ENCODE measurements at places on chromosomes 2 and 18.

DNA sequence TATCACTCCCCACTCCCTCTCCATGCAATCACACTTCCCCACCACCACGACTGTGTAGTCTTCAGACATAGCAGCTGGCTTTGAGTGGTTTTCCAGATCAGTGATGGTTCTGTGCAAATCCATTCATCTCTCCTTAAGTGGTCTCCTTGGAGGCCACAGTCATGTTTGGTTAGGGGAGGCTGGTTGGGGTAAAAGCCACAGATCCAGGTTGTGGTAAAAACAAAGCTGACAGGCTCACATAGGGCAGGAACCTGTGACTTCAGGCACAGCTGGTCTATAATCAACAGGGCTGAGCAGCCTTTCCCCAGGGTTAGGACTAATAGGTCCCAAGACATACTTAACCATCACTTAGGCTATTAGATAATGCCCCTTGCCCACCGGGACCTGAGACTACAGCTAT is 46.2 kb upstream of the FZD7 start:
- no peak for DNase-seq

DNA sequence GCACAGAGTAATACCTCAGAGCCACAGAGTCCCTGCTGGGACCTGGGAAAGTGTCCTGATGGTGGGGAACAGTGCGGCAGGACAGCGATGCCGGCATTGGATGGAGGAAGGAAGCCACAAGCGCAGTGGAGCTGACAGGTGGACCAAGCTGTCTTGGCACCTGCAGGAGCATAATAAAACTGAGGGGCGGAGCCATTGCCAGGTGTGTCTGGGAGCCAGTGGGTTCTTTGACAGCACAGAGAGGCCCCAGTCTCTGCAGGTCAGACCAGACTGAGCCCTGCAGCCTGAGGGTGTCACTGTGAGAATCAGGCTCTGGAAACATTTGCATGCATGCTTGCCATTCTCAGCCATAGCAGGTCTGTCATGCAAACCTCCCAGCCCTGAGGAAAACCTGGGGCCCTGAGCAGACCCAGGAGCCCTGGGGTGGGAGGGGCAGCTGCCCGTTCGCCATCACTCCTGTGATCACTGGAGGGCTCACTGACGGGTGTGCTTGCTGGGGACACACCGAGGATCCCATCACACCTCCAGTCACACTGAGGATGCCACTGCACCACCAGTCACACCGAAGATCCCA is 210.5 kb upstream of the HDAC4 start:
- DNase-seq, result no peak

GRCh38 chr2:20471148-20471547 is 24.3 kb downstream of the RHOB start:
- no peak for DNase-seq

DNA sequence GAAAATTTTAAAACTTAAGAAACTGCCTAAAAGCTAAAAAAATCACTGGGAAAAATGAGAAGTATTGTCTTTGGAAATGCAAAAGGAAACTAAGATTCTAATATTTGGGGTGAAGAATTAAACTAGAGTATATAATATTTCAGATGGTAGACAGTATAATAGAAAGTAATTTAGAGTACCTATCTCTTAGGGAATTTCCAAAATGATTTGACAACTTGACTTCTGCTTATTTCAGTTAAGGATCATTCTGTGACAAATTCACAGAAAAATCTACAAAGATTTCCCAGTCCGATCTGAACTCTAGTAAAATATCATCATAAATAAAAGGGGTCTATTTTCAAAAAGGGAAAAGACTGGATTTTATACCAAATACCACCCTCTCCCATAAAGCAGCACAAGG is 99.6 kb downstream of the ATAD2B start:
- no peak for DNase-seq

GRCh38 chr2:224426656-224427055 is 24.7 kb upstream of the FAM124B start:
- no peak for DNase-seq

DNA sequence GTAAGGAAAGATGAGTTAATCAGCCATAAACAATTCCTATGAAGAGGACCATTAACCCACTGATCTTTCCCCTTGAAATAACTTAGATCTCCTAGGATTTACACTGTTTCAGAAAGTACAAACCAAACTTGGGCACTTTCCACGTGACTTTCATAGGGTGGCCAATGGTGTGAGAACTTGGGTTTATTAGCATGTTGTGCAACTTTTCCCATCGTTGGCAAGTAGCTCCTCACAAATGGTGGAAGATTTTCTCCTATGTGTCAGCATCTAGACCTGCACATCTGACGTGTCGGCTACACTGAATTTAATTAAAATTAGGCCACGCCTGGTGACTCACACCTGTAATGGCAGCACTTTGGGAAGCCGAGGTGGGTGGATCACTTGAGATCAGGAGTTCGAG is 116.3 kb downstream of the GALNT1 start:
- DNase-seq, result no peak

DNA sequence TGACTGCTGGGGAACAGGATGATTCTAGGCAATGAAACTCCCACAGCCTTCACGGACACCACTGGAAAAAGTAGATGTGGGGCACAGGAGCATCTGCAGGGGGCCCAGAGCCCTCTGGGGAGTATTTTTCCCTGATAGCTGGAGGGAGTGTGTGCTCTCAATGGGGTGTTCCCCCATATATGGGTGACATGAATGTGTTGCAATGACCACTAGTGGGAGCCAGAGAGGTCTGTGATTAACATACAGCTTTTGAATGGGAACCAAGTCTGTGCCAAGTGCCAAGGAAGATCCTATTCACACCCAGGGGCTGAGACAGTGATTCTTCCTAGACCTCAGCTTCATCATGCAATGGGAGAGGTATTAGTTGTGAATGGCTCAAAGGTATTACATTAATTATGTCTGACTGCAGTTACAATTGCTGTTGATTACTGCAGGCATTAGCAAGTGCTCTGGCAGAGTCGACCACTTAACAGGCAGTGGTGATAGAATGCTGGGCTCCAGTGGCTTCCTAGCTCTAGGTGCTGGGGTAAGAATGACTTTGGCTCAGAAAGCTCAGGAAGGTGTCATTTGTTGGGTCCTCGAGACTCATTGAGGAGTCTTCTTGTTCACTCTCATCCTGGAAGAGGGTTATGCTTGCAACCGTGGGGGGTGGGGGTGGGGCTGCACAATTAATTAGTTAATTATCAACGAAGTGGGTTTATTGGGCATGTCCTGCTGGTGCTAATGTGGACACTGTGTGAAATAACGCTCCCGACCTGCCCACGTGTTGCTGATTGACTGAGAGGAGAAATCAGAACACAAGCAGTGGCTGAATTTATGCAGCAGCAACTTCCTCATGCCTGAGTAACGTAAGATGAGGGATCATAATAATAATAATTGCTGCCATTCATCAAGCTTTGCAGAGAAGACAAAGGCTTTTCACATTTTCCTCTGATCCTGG is 194.1 kb downstream of the CLIP4 start:
- peak; percentile 7 for DNase-seq

- DNase-seq, result no peak
Observed at GRCh38 chr18:72161691-72162090, 382.5 kb downstream of the CBLN2 start.

GRCh38 chr2:15738943-15739342 is 147.3 kb downstream of the DDX1 start:
- DNase-seq, result no peak

DNA sequence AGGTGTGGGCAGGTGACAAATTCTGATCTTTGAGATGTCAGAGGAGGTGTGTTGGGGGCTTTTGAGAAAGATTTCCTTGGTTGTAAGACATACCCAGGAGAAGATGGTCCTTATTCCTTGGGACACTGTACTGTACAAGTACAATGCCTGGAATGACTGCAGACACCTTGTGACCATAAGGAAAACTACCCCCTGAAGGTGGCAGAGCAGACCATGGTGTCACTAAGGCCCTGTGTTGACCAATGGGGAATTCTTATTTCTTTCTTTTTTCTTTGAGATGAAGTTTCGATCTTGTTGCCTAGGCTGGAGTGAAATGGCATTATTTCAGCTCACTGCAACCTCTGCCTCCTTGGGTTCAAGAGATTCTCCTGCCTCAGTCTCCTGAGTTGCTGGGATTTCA is 4.4 kb upstream of the ANKRD29 start:
- no peak for DNase-seq

- no peak for DNase-seq
Observed at GRCh38 chr2:188601391-188601790, 309.7 kb downstream of the GULP1 start.

DNA sequence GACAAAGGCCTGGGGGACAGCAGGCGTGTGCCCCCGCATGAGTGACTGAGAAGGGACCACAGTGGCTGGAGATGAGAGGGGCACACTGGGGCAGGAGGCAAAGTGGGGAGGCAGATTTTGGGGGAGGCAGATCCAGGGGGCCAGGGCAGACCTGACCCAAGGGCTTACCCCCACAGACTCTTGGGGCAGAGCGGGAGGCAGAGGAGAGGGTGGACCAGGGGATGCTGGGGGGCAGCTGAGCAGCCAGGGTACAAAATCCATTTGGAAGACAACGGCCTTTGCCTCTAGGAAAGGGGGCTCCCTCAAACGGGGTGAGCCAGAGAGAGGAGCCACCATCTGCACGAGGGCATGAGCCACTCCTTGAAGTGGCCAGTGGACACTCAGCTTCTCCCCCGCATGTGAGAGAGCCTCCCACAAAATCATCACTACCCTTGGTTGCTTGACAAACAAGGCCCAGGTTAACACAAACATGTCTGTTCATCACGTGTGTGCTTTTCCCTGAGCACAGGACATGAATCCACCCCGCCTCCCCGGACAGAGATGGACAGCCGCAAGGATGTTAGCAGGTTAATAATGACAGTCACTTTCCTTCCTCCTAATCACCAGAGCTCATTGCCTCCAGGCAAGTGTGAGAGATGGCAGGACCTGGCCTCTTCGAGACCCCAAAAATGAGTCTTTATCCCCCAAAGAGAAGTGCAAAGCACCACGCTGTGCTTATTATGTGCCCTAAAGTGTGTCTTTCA is 72.0 kb upstream of the RAB6C start:
- DNase-seq, result no peak

DNA sequence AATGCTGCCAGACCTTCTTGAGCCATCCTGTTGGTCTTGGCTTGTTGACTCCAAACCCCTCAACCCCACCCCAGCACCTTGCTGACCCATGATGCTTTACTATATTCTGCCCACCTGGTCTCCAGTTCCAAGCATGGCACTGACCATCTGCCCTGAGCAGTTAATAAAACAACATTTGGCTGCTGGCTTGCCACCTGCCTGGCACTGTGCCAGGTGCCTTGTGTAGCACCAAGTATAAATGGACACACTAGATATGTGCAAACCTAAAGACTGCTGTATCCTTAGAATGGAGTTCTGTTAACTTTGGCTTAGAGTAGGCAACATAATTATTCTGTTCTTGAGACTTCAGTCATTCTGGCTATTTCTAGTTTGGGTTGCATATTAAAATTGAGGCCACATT is 91.4 kb downstream of the ACSL3 start:
- DNase-seq, result no peak

DNA sequence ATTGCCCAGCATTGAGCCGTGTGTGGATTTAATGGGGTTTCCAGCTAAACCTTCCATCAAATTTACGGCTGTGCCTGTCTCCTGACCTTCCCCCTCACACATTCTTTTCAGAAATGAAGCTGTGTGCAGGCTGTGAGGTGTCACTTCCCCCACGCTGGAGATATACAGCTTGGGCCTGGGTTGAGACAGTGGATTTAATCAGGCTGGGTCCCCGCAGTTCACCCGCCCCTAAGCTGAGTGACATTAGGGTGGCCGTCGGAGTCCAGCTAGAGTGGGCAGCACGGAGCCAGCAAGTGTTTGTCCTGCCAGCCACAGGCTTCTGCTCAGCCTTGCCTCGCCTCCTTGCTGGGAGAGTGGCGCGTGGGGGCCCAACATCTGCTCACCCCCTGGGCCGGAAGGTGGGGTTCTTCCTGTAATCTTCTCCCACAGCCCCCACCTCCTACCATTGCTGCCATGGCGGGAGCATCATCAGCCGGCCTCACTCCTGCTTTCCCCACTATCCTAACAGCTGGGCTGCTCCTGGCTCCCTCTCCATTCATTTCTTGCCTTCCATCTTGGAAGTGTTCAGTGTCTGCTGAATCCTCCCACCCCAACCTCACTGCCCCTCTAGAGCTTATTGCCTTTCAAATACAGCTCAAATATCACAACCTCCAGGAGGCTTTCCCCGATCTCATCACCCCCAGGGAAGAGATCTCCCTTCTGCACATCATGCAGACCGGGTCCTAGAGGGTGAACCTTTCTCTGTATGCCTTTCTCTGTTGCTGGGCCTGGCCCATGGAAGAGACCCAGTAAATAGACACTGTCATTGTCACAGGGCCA is 149.0 kb downstream of the GLI2 start:
- DNase-seq, result no peak

DNA sequence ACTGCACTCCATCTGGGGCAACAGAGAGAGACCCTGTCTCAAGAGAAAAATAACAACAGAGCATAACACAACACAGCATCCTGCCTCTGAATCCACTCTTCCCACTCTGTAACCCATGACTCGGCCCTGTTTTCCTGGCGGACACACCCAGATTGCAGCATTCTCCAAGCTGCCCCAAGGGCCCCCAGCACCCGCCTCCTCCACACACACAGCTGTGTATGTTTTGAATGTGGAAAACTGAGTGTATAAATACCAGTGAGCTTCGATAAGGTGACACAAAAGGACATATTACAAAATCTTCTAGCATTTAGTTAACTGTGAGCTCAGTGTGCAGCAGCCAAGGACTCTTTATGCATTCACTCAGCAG is 13.0 kb downstream of the IMPA2 start:
- no peak for DNase-seq

GRCh38 chr2:205218056-205218455 is 464.2 kb upstream of the NRP2 start:
- no peak for DNase-seq

- DNase-seq, result no peak
Observed at GRCh38 chr2:176157499-176158185, 535 bp downstream of the HOXD3 start.

GRCh38 chr18:52415131-52415530 is 75.1 kb downstream of the DCC start:
- DNase-seq, result no peak

DNA sequence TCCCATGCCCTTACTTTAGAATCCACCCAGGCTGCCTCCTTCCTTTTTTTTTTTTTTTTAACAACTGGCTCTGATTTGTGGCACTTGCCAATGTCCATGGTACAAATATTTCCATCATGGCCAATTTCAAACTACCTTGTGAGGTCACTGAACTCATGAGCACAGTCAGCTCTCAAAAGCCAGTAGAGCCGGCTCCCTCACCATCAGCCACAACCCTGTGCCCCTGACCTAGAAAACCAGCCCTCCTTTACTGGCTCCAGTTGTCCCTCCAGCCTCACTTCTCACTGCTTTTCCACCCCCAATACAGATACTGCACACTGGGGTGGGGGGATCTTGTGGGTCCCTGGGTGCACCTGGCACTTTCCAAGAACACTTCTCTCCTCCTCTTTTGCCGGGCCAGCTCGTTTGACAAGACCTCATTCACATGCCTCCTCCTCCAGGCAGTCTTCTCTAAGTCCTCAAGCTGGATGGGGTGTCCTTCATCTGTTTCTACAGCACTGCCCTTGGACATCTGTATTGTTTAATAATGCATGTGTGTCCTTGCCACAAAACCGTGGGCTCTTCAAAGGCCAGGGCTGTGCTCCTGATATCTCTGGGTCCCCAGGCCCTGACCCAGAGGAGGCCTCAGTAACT is 35.5 kb downstream of the SDC1 start:
- DNase-seq, result no peak

- no peak for DNase-seq
Observed at GRCh38 chr18:55250768-55251173, 291.5 kb upstream of the CCDC68 start.

GRCh38 chr2:224039770-224040440 is 819 bp upstream of the SERPINE2 start:
- no peak for DNase-seq

All from smooth muscle cell of the brain vasculature (primary cell).